Hematopoietic multipotent progenitor cell treated with erythropoietin and hydrocortisone succinate and interleukin-3 and kit ligand, for 17 days (in vitro differentiated cells): ENCODE measurements at places on chromosomes 16 and 17.

- no peak for DNase-seq
These were observed 151.5 kb downstream of the KCNJ2 start for GRCh38 chr17:70320673-70321345.

GRCh38 chr17:57629470-57629869 lies 115.6 kb downstream of the CCDC182 start:
- no peak for DNase-seq

- DNase-seq: no peak
These were observed 87.1 kb downstream of the STX8 start for GRCh38 chr17:9488556-9488955.

- DNase-seq: no peak
These were observed 29.0 kb upstream of the KRT17 start for GRCh38 chr17:41653421-41653820.

DNA sequence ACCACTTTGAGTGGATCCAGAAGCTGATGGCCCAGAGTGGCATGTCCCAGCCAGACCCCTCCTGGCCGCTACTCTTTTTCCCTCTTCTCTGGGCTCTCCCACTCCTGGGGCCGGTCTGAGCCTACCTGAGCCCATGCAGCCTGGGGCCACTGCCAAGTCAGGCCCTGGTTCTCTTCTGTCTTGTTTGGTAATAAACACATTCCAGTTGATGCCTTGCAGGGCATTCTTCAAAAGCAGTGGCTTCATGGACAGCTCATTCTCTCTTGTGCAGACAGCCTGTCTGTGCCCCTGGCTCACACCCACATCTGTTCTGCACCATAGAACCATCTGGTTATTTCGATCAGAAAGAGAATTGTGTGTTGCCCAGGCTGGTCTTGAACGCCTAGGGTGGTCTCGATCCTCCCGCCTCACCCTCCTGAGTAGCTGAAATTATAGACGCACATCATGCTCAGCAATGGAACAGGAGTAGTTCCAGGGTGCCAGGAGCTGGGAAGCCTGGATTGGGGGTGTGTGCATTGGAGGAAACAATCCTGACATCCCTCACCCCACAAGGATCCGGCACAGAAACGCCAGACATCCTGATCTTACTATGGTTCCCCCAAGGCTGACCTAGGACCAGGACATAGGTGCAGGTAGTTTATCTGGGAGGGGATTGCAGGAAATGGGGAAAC lies 4.6 kb downstream of the PRSS21 start:
- no peak for DNase-seq

GRCh38 chr17:46192439-46193150 lies 634 bp downstream of the KANSL1 start:
- peak; percentile 85 for DNase-seq

GRCh38 chr17:18920911-18921441 lies 31.0 kb upstream of the SLC5A10 start:
- DNase-seq: no peak

DNA sequence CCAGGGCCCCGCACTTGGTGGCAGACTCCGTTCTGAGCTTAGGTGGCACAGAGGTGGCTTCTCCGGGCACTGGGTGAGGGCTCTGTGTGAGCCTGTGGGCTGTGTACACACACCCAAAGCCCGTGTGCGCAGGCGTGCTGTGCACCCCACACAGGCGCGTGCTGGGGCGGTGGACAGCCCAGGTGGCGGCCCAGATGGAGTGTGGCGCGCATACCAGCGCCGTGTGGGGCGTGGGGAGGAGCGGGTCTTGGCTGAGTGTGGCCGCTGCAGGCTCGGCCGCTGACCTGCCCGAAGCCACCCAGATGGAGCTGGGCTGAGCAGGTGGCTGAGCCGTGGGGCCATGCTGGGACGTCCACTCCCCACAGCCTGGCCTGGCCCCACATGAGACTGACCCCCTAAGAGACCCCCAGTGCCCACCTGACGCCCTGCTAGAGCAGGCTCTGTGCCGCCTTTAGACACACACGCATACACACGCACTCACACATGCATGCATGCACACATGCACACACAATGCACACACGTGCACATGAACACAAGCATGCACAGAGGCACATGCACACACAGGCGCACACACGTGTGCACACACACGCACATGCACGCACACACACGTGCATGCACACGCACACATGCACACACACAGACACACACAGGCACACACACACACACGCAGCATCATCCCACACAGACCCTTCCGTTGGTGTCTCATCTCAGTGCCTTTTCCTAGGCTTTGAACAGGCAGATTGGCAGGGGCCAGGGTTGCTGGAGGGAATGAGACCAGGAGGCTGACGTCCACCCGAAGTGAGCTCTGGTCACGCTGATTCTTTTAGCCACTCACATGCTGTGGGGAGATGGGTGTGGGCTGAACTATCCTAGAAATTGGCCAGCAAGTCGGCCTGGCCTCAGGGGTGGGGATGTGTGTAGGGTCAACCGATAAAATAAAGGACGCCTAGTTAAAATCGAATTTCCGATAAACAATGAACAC lies 2.1 kb downstream of the PRR35 start:
- DNase-seq: no peak

DNA sequence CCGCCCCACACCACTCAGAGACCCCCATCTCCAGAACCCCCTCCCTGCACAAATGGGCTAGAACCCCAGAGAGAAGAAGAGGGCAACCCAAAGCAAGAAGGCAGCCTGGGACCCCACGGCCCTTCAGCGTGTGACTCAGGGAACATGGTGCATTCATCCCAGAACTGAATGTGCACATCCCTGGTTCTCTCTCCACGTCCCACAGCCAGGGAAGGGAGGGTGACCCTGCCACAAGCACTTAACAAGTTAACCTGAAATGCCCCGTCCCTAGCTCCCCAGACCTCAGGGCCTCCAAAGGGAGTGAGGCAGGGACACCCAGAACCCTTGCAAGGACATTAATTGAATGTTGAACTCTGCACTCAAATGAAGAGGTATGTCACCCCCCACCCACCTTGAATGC lies 202.5 kb upstream of the TNRC6C start:
- no peak for DNase-seq

- no peak for DNase-seq
These were observed 62.1 kb upstream of the NOL11 start for GRCh38 chr17:67655478-67656148.

DNA sequence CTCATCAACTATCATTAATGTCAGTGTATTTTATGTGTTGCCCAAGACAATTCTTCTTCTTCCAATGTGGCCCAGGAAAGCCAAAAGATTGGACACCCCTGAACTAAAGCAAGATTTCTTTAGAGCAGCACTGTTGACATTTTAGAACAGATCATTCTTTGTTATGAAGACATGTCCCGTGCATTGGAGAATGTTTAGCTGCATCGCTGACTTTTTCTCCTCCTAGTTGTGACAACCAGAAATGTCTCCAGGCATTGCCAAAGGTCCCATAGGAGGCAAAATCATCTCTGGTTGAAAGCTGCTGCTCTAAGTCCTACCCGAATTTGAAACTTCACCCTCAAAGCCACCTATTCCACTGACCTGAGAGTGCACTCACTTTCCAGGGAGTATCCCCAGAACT lies 62.7 kb upstream of the IRX6 start:
- DNase-seq: no peak

GRCh38 chr16:81703177-81704155 lies 75.6 kb upstream of the PLCG2 start:
- DNase-seq: no peak

GRCh38 chr17:77924757-77925336 lies 33.7 kb upstream of the TNRC6C start:
- DNase-seq: peak; percentile 92

GRCh38 chr17:17239832-17240231 lies 2.9 kb upstream of the FLCN start:
- DNase-seq: peak; percentile 32

GRCh38 chr17:41629826-41630670 lies 5.7 kb upstream of the KRT17 start:
- DNase-seq: no peak

GRCh38 chr17:32769846-32770245 lies 107.1 kb downstream of the MYO1D start:
- DNase-seq: no peak

GRCh38 chr16:67979955-67980678 lies at the start of gene DPEP3:
Gene DPEP3, minus strand, starts transcription at chr16:67980499. Its CDS starts 119 bp downstream, at chr16:67980380.
- DNase-seq: no peak

- no peak for DNase-seq
These were observed 107.8 kb downstream of the CLEC16A start for GRCh38 chr16:11051879-11052808.

DNA sequence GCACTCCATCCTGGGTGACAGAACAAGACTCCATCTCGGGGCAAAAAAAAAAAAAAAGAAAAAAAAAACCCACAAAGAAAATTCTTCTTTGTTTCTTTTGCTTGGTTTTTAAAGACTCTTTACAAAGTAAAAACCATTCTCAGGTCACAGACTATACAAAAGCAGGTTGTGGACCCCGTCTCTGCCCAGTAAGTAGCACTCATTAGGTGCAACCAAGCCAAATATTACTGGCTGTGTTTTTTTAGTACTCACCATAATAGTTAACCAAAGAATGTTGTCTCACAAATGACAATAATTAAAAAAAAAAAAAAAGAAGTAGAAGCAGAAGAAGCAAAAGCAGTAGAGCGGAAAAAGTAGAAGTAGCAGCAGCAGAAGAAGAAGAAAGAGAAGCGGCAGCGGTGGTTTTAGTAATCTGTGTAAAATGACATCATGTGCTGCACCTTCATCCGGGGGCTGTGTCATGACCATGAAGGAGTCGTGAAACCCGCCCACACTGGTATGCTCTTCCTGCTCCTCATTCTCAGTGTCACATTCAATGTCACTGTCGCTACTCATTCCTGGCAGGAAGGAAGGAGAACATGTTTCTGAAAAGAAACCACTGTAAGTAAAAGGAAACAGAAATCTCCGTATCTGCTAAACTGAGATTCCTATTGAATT lies 105.4 kb downstream of the TRIM37 start:
- DNase-seq: no peak

- no peak for DNase-seq
These were observed 14.4 kb downstream of the GJD3 start for GRCh38 chr17:40349895-40350688.

- DNase-seq: no peak
These were observed 8.8 kb downstream of the JUP start for GRCh38 chr17:41777574-41778188.

- DNase-seq: no peak
These were observed 23.2 kb downstream of the MYH3 start for GRCh38 chr17:10633738-10634379.

DNA sequence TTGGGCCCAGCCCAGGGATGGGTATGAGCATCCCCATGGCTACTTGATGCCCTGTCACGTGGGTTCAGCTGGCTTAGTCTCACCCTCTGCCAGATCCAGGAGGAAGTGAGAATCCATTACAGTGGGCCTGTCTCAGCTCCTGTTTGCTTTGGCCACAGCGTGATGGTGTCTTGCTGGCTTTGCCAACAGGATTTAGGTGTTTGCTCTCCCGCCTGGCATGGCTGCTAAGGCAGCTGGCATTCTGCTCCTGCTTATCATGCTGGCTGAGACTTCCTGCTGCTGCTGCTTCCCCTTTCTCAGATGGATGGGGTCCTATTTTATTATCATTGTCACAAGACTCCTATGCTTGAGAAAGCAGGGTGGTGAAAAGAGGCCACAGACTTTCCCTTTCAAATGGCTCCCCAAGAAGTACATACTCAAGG lies 28.3 kb upstream of the HOXB13 start:
- no peak for DNase-seq

DNA sequence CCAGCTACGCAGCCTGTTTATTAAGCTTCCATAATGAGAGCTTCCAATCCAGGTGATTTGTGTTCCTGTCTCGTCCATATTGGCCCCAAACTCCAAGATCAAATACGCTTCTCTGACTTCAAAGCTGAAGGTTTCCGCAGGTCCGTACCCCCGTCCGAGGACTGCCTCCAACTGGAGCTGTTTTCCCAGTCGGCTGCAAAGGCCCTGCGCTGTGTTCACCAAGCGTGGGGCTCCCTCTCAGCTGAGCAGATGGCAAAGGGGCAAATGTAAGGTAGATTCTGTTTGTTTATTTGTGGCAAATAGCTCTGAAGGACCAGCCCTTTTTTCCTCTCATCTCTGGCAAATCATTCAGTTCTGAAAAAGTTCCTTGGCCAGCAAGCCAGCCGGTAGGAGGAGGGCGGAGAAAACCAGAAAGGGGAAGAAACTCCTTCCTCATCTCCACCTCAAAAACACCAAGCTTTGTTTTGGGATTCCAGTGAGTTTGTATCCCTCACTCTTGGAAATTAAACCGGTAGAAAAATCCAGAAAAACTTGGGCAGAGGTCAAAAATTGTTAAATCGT lies 35.2 kb downstream of the NXN start:
- DNase-seq: no peak

DNA sequence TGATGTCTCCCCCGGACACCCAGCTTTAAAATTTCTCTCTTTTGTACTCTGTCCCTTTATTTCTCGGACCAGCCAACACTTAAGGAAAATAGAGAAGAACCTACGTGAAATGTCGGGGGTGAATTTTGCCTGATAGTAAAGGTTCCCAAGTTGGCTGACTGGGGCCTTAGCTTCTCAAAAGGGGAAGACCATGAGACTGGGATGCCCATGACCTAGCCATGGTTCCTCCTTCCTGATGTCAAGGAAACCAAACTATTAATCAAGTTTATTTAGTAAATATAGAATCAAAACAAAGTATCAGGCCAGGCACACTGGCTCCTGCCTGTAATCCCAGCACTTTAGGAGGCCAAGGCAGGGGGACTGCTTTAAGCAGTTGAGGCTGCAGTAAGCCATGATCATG lies 2.4 kb upstream of the EIF1 start:
- no peak for DNase-seq

DNA sequence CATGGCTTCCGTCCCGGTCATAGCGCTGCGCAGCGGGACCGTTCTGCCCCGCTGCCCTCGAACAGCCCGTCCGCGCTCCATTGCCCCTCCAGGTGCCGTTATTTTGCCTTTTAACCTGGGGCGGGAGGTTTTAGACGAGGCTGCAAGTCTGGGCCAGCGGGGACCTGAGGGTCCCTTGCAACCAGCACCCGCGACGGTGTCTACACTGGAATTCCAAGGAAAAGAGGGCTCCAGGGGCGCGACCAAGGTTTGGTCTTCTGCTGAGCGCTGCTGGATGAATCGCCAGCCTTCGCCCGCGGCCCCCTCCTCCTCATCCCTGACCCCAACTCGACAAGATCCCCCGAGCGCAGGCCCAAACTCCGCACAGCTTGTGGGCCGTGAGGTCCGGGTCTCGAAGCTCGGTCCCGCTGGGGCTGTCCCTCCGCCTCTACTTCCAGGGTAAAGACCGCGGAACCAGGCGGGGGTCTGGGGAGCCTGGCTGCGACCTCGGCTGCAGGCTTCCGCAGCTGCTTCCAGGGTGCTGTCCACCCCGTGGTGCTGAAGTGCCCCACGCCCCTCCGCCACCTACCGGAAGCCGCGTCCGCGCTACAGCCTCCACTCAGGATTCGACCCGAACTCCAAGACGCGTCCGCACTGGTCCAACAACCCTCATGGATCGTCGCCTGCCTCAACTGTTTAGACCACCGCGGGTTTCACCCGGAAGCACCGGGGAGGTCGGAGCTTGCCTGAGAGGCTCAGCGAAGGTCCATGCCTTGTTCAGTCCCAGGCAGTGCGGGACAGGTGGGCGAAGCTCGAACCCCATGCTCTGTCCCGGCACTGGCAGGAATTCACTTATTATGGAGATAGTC lies 10.1 kb upstream of the CA4 start:
- DNase-seq: peak; percentile 46

GRCh38 chr16:71501547-71501946 lies 12.4 kb upstream of the ZNF19 start:
- DNase-seq: no peak

GRCh38 chr16:14658063-14658462 lies 25.3 kb downstream of the BFAR start:
- no peak for DNase-seq
